ENCODE measurements at places on chromosomes 6 and 20. TPM values are rescaled to one million over a fixed set of nuclear protein-coding genes. Genes with fewer than 3 reads are reported as not detected.

DNA sequence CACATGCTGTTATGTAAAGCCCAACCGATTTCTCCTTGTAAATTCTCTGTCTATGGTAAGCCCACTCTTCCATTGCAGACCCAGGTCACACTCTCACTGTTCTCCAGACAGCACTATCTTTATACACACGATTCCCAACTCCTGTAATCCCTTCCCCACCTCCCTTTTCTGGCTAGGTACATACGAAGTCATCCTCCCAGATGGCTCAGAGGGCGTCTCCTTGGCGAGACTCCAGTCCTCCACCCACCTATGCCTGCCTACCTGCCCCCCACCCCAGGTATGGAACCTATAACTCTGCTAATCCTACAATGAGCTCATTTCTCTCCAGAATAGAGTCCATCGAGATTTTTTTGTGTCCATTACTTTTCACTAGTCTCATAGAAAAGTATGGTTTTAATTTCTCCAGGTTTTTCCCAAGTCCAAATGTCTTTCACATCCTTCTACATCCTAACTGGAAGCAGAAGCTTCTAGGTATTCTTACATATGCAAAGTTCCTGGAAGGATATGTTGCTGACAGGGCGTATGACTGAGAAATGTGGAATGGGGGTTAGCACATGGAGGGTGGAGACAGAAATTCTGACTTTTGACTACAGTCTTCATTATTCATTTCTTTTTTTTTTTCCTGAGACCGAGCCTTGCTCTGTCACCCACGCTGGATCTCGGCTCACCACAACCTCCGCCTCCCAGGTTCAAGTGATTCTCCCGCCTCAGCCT, 22.8 kb downstream of the SCML4 start:
- DNase-seq, result no peak
- H3K36me3 ChIP-seq, result no peaks in the 10 kb centered on the region
- no peaks in the 10 kb centered on the region for H3K4me1 ChIP-seq
- no peak overlapping the region for H3K27ac ChIP-seq

DNA sequence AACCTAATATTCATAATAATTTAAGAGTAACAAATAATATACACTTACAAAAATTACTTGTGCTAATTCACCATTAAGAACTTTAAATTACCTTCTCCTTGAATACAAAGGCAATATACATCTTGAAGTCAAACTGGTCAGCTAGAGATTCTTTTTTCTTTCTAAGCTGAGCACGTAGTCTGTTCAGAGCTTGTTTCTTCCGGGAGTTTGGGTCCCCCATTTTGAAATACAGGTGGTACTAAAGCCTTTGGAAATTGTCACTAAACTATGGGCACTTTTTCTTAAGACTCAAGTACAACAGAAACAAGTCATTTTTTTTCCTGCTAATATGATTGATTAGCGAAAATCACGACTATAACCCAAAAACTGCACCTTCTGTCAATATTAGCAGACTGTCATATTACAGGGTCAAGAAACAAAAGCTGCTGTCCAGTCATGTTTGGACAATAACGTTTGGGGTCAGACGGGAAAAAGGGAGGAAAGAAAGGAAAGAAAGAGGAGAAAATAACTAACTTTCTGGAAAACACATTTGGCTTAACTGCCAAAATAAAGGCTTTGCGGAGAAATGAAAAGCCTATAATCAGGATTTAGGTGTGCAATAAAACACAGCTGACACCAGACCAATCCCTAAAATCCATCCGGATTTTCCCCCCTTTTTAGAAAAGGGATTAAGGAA, 367 bp downstream of the C6orf62 start:
- peak overlapping the region; percentile 99 for H3K27ac ChIP-seq
- H3K4me3 ChIP-seq, result peak overlapping the region; percentile 94
- H3K36me3 ChIP-seq, result peaks cover 29% of the 10 kb centered on the region
- no peak for DNase-seq
- no peaks in the 10 kb centered on the region for H3K27me3 ChIP-seq

GRCh38 chr20:17852323-17852722, 116.3 kb downstream of the SNX5 start:
- no peaks in the 10 kb centered on the region for H3K36me3 ChIP-seq
- DNase-seq, result no peak
- no peak overlapping the region for H3K27ac ChIP-seq
- no peaks in the 10 kb centered on the region for H3K4me1 ChIP-seq
- no peaks in the 10 kb centered on the region for H3K27me3 ChIP-seq
- H3K4me3 ChIP-seq, result no peak overlapping the region

DNA sequence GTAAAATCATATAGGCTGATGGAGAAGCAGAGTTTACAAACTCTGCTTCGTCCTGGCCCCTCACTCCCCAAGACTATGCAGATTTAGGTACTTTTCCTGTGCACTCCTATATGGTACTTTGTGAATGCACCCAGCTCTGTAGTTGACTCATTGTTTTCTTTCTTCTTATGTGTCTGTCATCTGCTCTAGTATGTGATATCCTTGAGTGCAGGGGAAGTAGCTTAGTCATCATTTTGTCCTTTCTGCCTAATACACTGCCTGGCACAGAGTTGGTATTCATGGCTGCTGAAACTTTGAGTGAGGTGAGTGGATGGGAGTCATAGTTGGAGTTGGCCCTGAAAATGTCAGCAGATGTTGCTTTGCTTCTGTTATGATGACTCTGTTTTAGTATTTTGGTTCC, 222.6 kb downstream of the RNF144B start:
- no peaks in the 10 kb centered on the region for H3K27me3 ChIP-seq
- no peak overlapping the region for H3K4me3 ChIP-seq
- no peak overlapping the region for H3K27ac ChIP-seq
- H3K36me3 ChIP-seq, result no peaks in the 10 kb centered on the region
- DNase-seq, result no peak

- DNase-seq, result no peak
- H3K4me1 ChIP-seq, result peaks cover 63% of the 10 kb centered on the region
- H3K4me3 ChIP-seq, result no peak overlapping the region
These were observed 15.8 kb downstream of the MAN1A1 start for GRCh38 chr6:119333707-119334295.

Gene DEFB125
- not detected for total RNA-seq

Gene ESR1
- 0.71 TPM for total RNA-seq

Gene CCN5
- 22.1 TPM for total RNA-seq

Gene CCM2L
- total RNA-seq, result 4.6 TPM

Measured in sigmoid colon (tissue), 7 donors.